CD4-positive, alpha-beta T cell (primary cell): ENCODE measurements at places on chromosomes 3 and 15.

DNA sequence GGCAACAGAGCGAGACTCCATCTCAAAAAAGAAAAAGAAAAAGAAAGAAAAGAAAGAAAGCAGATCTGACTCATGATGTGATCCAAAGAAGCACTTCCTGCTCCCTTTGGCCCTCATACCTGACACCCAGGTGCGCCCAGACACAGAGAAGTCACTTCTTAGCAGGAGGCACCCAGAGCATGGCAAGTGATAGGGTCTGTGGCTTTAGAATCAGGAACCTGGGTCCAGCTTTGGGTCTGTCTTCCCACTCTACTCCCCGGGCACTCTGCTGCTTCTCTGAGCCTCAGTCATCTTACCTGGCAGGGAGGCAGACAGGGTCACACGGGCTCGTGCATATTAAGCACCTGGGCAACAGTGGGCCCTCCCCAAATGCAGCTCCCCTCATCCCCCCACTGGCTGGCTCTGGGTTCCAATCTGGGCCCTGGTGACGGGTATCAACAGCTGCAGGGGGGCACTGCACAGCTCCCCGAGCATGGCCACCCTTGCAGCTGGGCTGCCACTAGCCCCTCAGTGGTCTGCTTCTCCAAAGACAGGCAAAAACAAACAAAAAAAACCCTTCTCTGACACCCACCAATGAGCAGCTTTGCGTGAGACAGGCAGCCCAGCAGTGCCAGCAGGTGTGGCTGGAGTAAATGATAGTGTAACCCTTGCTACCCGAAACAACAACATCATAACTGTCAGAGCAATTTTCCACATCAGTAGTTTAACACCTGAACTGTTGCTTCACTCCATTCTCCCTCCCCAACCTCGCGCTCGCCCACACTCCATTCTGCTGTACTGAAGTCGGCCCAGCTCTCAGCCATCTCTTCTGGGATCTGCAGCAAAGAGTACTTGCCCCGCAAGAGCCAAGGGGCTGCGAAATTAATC is 99.8 kb downstream of the MEGF11 start:
- no peak for DNase-seq

DNA sequence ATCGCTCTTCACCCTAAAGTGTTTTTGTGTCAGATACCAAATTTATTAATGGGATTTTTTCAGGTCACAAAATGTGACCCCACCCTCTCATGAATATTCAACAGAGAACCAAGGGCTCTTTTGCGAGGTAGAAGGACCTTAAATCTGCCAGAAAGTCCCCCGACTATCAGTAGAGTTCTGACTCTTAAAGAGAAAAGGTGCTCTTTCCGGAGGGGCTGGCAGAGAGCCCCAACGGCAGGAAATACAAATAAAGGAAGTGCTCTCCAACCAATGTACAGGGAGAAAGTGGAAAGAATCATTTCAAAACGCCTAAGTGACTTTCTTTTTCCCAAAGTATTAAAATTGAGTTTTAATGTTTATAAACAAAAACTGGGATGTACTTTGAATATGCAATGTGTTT is 517.2 kb downstream of the FOXP1 start:
- peak; percentile 72 for DNase-seq

- DNase-seq = no peak
Observed at GRCh38 chr3:7973006-7973405, 528.6 kb upstream of the LMCD1 start.

GRCh38 chr3:67804578-67804977 is 150.2 kb upstream of the SUCLG2 start:
- no peak for DNase-seq

DNA sequence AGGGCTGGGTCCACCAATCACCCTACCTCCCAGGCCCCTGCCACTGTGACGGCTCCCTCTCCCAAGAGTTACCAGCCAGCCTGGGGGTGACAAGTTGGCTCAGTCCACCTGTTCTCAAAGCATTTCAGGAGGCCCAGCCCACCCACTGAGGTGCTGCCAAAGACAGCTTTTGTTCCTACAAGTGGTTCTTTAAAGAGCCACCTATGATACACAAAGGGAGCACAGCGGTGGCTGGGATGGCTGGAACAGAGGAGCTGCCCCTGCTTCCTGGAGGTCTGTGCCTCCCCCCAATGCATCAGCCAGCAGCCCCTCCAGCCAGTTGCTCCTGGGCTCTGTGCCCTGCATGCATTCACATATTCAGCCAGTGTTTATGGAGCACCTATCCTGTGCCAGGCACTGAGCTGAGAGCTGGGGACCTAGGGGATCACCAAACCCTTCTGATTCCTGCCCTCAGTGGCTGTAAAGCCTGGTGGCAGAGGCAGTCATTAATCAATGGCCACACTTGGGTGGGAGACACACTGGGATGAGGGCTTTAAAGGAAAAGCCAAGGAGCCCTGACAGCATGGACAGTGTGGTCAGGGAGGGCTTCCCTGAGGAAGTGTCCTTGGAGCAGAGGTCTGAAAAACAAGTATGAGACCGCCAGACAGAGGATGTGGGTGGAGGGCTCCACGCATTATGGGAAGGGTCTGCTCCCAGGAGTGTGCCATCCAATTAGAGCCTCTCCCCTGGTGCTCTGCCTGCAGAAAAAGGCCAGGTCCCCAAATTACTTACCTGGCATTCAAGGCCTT is 107.1 kb upstream of the LINGO1 start:
- no peak for DNase-seq

DNA sequence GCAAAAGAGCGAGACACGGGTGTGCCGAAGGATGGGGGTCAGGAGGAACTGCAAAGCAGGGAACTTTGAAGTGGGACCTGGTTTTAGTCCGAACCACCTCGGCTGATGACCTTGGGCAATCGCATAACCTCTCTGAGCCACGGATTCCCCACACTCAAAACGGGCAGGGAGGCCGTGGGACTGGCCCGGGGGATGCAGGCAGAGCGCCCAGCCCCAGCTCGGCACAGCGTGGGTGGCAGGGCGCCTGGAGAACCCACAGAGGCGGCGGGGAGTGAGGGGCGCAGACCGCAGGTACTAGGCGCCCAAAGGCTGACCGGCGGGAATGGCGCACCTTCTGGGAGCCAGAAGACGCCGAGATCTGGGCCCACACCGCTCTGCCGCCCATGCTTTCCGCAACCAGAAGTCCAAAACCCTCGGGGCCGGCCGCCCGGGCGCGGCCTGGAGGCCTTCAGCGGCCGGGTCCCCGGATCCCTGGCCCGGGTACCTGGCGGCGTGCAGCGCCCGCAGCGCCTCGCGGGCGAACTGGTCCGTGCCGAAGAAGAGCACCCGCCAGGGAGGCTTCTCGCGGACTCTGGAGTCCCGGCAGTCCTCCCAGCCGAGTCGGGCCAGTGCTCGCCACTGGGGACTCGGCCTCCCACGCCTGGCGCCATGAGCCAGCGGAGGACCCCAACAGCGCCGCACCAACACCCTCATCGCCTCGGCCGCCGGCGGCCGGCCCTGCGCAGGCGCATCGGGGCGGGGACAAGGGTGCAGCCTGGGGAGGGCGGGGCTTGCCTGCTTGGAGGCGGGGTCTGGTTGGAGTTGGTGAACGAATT is at the start of gene MTFMT:
TSS of gene MTFMT (minus strand) at position 719 of the 815 bp plus-strand sequence. CDS start at position 693, 26 bp downstream.
- peak; percentile 90 for DNase-seq

- DNase-seq = no peak
Observed at GRCh38 chr3:188411750-188412149, 257.8 kb downstream of the LPP start.

DNA sequence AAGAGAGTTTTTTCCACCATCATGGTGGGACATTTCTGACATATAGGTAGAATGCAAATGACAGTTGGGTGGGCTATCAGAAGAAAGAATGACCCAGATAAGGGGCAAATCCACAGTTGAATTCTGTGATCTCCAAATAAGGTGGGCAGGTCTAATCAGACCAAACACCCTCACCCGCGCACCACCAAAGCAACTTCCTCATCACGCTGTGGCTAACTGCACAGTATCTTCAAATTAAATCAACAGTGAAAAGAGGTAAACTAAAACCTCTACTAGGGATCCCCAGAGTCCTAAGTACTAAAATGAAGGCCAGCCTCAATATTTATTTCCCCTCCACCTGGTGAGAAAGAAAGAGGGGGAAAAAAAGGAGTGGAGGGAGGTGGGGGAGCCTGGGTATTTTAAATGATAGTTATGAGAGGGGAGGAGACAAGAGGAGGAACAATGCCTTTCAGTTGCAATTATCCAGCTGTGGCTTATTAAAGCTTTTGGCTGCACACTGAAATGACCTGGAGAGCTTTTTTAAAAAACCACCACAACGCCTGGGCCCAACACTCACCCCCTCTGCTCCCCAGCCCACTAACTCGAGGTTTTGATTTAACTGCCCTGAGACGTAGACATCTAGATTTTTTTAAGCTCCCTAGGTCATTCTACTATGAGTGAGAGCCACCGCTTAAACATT is 61.0 kb downstream of the LRIG1 start:
- no peak for DNase-seq

GRCh38 chr15:50106457-50106856 is 12.6 kb downstream of the ATP8B4 start:
- no peak for DNase-seq

DNA sequence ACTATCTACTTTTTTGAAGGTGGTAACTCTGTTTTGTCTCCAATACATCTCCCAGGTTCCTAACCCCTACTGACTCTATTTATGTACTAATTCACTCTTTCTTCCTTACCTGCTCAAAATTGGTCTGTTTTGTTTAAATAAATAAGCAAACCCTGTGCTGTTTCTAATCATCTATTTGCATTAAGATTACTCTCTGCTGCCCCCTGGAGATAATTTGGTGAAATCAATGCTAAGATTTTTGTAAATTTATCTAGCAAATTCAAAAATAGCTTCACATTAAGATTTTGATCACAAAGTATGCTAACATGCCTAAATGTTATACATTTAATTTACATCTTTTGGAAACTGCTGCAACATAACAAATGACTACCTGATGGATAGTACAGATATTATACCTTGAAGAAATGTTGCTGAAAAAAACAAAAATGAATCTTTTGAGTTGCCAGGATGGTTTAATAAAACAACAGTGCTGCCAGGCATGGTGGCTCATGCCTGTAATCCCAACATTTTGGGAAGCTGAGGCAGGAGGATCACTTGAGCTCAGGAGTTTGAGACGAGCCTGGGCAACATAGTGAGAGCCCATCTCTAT is 4.4 kb upstream of the CD200R1 start:
- no peak for DNase-seq

- DNase-seq = no peak
Observed at GRCh38 chr15:70762469-70763119, 764 bp downstream of the UACA start.

- no peak for DNase-seq
Observed at GRCh38 chr15:25786040-25786439, 77.1 kb downstream of the ATP10A start.

DNA sequence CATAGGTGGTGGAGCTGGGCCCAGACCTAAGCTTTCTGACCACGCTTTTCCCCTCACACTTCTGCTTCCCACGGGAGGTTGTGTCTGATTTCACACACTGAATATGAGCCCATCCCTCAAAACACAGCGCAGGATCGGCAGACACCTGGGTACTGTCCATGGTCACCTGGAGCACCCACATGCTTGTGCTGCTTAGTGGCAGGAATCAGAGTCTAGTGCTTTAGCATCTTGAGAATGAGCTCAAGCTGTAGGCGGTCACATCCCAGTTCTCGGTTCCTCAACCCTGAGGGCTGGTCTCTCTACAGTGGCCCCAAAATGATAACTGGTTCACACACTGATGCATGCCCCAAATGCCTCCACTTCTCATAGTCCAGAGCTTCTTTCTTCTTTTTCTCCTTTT is 111.0 kb downstream of the SEMA5B start:
- DNase-seq = no peak

GRCh38 chr3:24185738-24186384 is 240.8 kb downstream of the NR1D2 start:
- DNase-seq = no peak

GRCh38 chr3:66038726-66039589 is at the start of gene MAGI1:
Gene MAGI1 (minus strand): TSS chr3:66038918. CDS start chr3:66038308, 610 bp downstream.
- no peak for DNase-seq

- DNase-seq = no peak
Observed at GRCh38 chr3:71039332-71039731, 544.2 kb downstream of the FOXP1 start.

DNA sequence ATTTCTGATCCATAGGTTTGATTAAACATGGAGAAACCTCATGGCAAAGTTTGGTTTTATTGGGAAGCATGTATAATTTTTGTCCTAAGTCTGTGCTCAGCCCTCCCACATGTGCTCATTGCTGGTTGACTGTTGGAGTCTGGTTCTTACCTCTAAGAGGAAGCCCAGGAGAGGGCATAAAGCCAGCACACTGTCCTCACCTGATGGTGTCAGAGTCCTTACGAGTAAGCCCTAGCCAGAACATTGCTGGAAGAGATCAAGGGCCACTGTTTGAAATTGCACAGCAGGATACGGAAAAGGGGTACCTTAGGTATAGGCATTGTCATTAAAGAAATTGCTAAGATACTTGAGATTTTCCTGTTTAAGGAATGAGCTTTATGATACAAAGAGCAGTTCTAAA is 21.3 kb downstream of the MLH1 start:
- DNase-seq = no peak

DNA sequence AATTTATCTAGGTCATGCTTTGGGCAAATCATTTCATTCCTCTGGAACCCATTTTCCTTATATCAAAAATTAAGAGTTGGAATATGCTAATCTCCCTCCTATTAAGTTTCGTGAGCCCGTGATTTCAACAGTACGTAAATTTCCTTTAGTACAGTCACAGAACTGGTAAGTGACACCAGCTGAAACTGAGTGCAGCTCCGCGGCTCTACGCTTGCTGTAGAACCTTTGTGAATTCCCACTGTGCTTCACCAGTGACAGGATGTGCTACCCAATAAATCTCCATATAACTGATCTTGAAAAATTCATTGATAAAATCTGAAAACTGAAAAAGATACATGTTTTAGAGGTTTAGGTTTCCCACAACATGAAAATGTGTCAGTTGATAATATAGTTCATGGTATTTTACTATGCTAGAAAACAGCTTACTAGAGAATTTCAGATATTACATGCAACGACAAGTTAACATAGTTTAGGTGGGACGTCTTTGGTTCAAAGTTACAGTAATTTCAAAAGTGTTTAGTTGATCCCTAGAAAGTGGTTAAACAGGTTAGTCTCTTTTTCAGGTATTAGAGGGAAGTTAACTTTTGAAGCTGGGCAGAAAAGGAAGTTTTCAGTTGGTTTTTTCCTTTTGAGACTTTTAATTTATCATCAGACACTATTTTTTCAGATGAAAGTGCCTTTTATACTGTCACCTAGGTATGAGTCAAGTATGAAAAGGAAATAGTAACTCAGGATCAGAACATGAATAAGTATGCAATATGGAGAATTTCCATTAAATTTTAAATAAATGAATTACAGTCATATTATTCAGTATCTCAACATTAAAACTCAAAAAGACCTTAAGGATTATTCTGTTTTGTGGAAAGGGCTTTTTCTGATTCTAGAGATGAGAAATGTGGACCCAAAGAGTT is 57.0 kb downstream of the PPARG start:
- no peak for DNase-seq
